ENCODE measurements at places on chromosomes 3 and 15.
A peak's percentile ranks its signal among the peaks of the same experiment; 100 is the strongest.

DNA sequence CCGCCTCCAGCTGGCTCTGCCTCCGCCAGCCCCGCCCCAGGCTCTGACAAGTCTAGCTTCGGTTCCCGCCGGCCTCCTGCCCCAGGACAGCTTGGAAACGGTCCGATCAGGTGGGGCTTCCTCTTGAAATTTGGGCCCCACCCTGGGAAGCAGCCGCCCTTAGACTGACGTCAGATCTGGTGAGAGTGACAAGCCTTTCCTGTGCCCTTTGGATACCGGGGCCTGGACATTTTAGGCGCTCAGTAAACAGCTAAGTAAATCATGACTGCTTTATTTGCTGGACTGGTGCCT lies 378 bp upstream of the HYAL3 start:
- DNase-seq: no peak

DNA sequence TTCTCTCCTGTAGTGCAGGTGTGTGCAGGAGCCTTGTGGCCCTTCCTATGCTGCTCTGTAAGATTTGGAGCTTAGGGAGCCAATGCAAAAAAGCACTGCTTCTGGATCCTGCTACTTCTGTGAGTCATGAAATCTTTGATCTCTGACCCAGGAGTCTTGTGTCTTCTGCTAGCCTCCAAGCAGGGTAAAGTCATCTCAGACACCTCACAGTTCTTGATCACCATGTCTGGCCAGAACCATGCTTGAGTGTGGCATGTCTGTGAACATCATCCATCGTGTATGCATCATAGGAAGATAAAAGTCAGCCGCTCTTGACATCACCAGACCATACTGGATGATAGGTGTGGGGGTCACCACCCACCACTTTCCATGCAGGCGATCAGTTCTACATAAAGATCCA lies 247.8 kb downstream of the RPLP1 start:
- no peak for DNase-seq

DNA sequence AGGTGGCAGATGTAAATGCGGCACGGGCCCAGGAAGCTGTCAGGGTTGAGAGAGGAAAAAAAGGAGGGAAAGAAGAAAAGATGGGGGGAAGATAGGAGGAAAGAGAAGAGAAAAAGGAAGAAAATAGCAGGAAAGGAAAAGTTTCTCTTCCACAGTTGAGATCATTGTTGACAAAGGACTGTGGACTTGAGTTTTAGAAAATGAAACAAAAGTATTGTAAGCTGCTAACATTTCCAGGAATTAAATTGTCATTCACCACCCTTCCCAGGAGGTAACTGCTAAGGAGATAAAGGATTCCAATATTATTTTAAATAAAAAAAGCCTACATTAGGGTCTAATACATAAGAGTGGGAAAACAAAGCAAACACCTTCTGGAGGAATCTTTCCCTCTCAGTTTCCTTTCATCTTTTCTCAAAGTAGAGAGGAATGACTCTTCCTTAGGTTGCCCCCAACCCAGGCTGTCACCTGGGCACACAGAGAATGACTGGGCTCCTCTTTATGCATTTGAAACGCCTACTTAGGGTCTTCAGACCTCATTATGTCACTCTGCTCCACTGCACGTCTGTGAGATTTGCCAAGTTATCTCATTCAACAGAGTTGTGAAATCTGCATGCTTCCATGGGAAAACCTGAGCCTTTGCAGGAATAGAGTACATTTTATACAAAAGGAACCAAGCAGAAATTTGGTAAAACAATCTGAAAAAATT lies 194.0 kb downstream of the TNIK start:
- no peak for DNase-seq

DNA sequence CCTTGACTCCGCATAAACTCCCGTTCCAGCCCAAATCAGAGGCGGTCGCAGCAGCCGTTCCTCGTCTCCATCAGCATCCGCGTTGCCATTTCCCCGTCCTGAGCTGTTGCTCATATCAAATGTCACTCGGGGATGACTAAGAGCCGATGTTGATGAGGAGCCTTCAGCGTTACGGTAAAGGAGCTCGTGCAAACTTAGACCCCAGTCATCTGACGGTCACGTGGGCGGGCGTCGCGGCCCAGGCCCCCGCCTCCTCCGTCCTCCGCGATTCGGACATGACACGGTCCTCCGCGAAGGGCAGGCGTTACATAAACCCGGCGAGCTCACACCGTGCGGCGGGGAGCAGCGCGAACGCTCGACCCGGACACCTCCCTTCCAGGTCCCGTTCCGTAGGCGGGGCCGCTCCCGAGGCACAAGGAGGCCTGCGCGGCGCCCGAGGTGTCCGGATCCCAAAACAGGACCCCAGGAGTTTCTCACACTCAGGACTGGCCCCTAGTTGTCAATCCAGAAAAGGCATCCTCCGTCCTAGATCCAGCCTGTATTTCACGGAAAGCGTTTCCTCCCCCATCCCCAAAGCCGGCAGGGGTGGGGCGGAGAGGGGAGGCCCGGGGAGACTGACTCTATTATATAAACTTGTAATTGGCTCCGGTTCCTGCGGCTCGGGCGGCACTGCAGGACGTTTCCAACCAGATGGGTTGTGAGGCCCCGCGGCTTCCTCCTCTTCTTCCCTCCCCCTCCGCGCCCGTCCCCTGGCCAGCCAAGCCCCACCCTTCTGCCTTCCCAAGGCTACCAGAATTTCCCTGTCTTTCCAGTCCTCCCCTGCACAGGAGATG lies 100.0 kb upstream of the IGF1R start:
- DNase-seq: peak; percentile 91
